ENCODE measurements at places on chromosomes 2 and 18. TPM values are rescaled to one million over a fixed set of nuclear protein-coding genes. Genes with fewer than 3 reads are reported as not detected.

SCN3A gene
- total RNA-seq, result 0.06 TPM

NPPC gene
- 1.1 TPM for total RNA-seq

ANO7 gene
- 3.4 TPM for total RNA-seq

GCG gene
- total RNA-seq, result not detected

DNA sequence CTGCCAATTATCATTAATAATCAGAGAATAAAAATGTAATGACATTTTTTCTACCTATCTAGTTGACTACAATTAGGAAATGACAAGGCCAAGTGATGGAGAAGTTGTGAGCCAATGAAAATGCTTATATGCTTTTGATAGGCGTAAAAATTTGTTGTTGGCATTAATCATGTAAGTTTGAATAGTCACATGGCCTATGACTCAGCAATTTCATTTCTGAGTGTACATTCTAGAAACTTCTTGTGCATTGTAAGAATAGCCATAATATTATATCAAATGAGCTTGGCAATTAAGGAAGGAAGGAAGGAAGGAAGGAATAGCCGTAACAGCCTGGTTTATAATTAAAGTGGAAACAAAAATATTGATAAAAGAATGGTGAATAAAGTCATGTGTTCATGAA, 179.9 kb downstream of the PTH2R start:
- DNase-seq, result no peak
